Hematopoietic multipotent progenitor cell treated with erythropoietin and hydrocortisone succinate and interleukin-3 and kit ligand, for 6 days (in vitro differentiated cells): ENCODE measurements at places on chromosomes 3 and 15.
A peak's percentile ranks its signal among the peaks of the same experiment; 100 is the strongest.

DNA sequence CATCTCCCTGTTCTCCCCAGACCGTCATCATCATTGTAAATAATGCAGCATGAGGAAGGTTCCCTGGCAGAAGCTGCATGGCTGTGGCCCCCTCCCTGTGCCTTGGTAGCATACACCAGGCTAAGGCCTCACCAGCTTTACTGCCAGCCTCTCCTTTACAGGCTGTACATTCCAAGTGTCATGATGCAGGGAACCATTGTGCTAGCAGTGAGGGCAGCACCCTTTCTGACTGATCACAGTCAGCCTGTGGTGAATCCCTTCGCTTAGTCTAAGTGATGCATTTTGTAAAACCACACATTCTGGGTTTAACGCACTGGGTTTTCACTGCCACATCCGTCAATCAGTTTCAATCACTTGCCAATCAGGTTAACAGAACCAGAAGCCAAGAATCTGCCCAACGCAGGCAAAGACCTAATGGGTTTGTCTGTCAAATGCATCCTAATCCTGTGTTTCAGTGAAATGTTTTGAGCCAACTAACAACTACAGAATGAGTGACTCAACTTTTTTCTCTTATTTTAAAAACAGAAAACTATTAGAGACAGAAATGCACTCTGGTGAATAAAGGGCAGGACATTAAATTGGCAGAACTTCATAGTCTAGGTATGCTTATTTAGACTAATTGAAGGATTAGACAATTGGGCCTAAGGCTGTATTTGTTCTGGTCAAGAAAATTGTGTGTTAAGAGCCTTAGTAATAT is 225.9 kb upstream of the DPH6 start:
- DNase-seq: no peak

GRCh38 chr3:148694116-148694515 is 3.6 kb upstream of the AGTR1 start:
- no peak for DNase-seq

- no peak for DNase-seq
Observed at GRCh38 chr3:166279636-166280035, 442.4 kb upstream of the BCHE start.

DNA sequence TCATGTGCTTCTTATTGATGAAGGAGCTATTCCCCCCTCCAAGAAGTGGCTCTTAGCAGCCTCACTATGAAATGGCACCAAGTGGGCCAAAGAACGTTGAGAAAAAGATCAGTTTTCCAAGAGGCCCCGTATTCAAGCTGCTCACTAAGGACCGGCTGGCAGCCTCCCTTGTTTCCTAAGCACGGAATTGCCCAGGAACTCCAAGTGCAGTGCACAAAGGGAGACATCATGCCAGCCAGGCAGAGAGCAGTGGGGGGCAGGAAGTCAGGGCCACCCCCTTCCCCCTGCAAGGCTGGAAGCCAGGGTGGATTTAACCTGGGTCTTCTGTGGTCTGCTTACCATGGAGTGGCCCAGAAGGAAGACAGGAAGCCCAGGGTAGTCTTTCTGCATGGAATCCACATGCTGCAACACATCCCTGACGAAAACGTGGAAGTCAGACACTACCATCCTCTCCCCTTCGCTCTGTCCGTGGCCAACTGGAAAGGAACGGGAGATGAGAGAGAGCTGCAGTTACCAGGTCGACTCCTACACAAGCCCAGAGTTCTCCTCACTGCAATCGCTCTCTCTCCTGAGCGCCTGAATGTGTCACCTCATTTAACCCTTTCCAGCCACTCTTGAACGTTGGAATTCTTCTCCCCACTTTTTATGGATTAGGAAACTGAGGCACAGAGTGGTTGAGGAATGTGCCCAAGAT is 49.5 kb downstream of the ABTB1 start:
- DNase-seq: no peak

DNA sequence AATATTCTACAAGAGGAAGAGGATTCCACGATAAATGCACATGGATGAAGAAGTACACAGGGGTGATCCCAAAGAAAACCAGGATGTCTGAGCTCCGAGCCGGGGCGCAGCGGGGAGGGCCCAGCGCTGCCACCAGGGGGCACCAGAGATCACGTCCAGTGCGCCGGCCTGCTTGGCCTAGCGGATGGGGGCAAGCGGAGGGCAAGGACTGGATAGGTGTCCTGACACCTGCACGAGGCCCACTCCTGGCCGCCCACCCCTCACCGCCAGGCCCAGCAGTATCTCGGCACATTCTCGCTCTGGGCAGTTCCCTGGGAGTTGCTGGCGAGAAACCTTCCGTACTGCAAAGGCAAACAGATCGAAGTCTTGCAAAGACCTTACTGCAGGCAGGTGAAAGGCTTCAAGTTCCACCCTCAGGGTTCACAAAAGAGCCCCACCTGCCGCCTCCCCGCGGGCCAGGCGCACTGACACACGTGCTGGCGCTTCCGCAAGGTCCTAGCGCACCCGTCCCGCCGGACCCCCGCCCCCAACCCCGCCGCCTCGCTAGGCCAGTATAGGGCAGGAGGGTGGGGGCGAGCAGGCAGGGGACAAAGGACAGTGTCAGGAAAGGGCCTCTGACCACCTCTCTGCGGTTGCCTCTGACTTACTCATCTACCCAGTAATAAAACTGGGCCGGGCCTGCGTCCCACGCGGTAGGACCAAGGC is 3.3 kb downstream of the ANKRD63 start:
- peak; percentile 76 for DNase-seq

- DNase-seq: no peak
Observed at GRCh38 chr3:59247402-59247841, 197.6 kb upstream of the CFAP20DC start.

DNA sequence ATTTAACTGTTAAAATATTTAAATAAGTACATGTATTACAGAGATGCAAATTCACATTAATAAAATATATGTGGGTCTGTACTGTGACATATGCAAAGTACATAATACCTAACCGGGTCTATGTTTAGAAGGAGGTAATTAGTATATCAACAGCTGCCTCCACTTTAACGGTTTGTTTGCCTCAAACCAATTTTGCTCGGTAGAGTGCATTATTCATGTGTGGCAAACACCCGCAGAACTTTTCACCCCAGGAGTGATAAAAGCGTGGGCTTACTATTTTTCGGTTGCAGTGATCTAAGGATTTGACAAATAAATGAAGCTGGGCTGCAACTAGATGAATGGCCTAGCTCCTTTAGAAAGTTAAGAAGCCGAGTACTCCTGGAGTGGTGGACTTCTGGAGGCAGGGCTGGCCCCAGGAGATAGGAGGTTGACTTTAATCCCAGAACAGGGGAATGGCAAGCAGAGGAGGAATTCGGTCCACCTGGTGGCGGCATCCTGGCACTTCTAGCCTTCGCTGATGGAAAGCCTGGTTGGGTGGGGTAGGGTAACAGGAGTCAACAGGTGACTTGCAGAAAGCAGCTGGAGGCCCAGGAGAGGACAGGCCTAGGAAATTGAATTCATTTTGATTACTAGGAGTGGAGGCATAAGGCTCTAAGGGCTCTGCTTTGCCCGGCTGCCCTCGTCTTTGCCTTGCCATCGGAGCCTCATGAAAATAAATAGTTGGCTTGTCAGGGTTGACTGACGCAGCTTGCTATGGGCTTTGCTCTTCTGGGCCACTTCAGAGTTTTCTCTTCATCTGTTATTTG is 2.4 kb downstream of the SLCO3A1 start:
- peak; percentile 24 for DNase-seq

DNA sequence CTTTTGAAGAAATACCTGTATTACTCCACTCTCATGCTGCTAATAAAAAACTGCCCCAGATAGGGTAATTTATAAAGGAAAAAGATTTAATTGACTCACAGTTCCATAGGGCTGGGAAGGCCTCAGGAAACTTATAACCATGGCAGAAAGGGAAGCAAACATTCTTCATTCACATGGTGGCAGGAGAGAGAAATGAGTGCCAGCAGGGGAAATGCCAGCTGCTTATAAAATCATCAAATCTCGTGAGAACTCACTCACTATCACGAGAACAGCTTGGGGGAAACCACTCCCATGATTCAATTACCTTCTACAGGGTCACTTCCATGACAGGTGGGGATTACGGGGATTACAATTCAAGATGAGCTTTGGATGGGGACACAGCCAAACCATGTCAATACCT is 18.7 kb downstream of the MFSD1 start:
- no peak for DNase-seq

- no peak for DNase-seq
Observed at GRCh38 chr3:133023362-133023761, 14.8 kb upstream of the TMEM108 start.

DNA sequence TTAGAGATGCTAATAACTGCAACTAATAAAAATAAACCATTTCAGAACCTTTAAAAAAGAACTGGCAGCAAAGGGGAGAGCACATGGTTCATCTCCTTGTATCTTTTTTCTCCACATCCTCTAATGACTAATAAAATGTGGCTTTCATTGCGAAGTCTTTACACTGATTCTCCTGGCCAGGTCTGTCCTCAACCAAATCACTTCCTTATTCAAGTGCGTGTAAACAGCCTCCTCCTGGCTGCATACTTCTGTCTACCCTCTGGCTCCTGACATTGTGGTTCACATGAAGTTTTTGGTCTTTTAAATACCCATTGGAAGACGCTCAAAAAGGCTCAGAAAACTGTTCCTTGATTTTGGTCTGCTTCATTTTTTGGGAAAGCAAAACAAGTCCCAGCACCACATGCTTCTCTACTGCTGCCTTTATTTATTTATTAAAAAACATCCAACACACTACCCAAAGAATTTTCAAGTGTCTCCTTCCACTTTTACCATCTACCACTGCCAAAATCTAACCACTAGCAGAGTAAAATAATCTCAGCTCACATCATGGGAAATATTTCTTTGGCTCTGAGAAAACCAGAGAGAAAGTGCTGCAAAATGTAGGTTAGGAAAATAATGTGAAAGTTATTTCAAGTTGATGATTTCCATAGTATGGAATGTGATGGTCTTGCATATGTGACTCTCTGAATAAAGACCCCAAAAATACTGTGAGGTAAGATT is 85.1 kb downstream of the EFL1 start:
- no peak for DNase-seq

DNA sequence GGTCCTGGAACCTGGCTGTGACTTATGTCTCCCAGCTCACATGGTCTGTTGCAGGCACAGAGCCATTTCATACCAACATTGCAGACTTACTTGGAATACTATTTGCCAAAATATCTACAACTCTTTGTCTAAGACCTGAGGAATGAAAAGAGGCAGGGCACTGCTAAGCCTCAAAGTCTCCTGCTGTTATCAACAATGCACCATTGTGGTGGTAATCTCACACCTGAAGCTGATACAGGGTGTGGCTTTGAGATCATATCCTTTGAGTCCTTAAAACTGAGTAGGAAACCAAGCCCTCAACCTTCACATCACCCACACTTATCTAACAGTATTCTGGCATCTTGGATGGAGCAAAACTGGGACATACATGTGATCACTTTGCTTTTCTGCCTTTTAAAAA is 782.0 kb downstream of the EPHA3 start:
- no peak for DNase-seq

GRCh38 chr3:170809007-170809974 is 60.7 kb downstream of the RPL22L1 start:
- DNase-seq: peak; percentile 86

DNA sequence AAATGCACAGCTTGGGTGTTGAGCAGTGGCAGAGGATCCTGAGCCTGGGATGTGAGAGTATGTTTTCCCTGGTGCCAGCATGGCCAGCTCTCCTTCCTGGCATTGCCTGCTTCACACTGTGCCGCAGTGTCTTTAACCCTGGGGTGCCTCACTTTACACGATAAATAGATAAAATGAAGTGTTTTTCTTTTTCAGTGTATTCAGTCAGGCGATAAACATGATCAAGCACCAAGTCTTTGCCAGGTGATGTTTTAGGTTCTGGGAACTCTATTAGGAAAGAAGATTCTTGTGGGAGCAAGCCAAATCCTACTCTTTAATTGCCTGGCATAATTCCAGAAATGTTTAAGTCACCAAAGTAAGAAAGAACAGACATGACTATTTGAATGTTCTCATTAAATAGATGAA is 14.0 kb downstream of the ABHD6 start:
- no peak for DNase-seq

DNA sequence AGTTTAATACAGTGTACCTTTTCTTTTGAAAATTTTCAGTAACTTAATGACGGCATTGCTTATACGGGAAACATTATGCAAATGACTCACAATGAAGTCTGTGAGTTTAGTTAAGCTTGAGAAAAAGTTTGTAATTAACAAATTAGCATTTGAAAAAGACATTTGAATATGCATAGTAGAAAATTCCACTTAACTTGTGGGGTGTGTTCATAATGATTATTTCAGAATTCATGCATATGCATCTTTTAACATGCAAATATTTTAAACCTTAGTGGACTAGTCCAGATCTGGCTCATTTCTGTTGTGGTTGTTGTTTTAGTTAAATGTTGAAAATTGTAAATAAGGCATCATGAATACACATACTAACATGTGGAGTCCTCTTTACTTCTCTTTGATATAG is 239.4 kb downstream of the ROBO2 start:
- no peak for DNase-seq

DNA sequence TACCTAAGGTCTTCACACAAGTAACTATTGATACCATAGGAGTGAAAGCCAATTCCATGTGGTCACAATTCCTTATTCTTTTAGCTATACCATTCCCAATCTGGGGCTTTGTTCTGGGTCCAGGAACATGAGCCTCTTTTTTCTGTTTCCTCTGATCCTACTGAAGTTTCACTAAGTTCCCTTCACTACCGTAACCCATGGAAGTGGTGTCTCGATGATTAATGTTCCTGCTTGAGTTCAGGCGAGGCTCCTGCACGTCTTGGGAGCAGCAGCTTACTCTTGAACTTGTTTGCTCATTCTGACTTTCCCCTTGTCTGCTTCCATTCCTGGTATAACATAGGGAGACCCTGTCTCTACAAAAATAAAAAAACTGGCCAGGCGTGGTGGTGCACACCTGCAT is 23.6 kb downstream of the ZNF592 start:
- no peak for DNase-seq

DNA sequence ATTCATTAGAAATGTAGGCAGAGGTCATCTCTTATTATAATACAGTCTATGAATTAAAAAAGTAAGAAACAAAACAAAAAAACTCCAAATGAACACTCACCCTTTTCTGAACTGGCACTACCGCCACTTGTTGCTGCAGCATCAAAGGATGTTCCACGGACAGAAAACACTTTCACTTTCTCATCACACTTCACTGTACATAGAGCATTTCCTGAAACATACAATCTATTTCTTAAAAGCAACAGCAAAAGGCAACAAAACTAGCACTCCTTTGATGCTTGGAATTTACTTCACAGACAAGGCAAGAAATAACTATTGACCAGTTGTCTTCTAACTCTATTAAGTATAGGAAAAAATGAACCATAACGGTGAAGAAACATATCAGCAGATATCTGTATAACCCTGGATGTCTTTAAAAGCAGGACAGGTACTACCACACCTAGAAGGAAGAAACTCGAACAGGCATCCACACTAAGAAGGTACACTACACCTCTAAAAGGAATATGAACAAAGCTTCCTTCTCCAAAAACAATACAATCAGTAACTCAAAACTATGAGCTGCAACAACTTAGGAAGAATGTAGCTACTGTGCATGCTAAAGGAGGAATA is 24.9 kb downstream of the ETFA start:
- DNase-seq: no peak

- no peak for DNase-seq
Observed at GRCh38 chr3:183692436-183692835, 5.2 kb upstream of the YEATS2 start.

- DNase-seq: no peak
Observed at GRCh38 chr3:115301364-115301860, 154.3 kb upstream of the ZBTB20 start.
